Glomerular endothelial cell (primary cell): ENCODE measurements at places on chromosomes 5 and 9.

DNA sequence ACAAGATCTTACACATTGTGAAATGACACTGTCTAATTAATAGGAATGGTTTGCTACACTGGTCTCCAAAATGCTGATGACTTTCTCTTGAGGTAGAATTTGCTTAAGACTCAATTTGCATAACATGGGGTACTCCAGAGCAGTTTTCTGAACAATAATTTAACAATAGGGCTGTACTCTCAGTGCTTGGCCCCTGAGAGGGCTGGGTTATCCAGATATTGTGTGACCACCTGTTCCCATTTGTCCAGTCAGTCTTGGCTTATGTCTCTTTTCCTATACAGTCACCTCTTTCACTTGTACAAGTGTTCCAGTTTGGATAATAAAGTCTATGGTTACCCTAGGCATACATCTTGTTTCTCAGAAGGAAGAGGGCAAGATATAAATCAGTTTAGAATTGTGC, 17.9 kb downstream of the ZSWIM6 start:
- DNase-seq, result no peak

DNA sequence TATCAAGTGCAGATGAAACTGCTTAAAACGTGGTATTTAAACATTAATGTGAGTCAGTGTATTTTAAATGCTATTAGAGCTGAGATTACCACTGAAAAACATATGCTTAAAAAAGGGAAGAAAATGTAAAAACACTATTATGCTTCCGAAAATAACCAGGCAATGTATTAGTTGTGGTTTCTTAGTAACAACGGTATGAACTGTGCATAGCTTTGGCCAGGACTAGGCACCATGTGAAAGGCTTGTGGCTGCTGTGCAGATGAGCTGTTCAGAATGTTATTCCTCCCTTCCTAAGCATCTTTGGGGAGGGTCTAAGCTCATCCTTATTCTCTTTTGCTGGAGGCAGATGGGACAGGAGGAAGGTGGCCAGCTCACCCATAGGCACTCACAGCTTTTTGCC, 84.9 kb downstream of the NTRK2 start:
- DNase-seq, result no peak

DNA sequence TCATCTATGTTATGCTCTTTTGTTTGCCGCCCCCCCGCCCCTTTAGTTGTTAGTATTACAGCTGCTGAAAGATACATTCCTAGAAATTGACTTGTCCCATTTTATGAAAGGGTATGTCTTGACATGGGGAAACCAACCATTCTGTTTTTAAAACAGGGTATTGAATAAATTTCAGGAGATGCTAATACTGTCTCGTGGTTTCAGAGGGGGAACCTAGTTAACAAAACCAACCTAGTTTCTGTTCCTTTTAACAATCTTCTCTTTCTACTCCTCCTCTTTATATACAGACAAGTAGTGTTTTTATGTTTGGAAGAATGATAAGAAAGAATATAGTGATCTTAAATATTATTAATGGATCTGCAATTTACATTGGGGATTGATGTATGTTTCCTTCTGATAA, 3.5 kb downstream of the PIP5K1B start:
- no peak for DNase-seq

DNA sequence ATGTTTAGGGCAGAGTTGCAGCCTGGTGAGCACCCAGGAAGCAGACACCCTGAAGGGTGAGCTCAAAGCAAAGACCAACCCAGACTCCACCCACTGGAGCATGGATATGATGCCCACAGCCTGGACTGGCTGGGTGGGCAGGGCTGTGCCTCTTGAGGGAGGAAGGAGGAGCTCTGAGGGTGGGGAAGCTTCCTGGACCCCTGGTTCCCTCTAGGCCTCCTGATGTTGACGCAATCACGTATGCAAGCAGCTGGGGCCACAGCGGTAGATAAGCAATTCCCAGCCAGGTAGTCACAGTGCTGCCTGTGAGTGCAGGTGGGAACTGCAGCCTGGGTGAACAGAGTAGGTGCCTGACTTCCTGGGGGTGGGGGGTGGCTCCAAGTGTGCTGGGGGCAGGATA, 271.5 kb downstream of the CDK5RAP2 start:
- no peak for DNase-seq

DNA sequence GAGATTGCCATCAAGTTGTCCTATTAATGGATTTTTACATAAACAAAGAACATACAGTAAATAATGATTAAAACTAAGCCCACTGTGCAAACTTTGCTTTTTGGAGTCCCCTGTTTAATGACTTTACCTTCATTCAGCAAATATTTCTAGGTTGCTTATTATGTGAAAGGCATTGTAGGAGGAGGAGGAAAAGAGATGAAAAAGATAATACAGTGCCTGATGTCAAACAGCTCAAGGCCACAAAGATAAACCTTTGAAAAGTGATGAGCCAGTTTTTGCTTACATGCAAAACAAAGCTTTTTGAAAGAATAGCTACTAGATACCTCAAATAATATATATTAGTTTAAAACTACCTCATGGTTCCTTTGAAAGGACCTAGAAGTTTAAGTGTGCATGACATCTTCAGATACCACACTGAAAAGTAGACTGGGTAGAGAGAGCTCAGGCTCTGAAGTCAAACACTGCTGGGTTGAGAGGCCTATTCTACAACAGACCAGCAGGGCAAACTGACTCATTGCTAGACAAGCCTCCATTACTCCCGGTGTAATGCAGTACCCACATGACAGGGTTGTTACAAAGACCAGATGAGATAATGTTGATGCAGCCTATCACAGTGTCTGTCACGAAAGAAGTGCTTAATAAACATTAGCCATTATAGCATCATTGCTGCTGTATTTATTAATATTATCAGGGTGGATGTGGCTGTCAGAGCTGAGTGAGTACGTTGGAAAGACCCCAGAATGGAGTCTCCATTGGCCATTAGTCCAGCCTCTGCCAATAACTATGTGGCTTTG, 11.8 kb downstream of the DEPDC1B start:
- DNase-seq, result no peak

DNA sequence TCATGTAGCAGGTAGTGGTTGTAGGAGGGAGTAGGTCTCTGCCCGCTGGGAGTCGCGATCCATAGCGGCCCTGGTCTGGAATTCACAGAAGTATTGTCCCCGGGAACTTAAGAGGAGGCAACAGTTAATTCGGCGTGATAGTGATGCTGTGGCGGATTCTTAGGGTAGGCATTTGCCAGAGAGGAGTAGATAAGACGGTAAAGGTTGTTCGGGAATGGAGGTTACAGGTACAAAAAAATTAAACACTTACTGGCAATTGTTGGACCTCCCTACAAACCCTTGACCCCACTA, 679 bp downstream of the SMC5 start:
- DNase-seq, result no peak

DNA sequence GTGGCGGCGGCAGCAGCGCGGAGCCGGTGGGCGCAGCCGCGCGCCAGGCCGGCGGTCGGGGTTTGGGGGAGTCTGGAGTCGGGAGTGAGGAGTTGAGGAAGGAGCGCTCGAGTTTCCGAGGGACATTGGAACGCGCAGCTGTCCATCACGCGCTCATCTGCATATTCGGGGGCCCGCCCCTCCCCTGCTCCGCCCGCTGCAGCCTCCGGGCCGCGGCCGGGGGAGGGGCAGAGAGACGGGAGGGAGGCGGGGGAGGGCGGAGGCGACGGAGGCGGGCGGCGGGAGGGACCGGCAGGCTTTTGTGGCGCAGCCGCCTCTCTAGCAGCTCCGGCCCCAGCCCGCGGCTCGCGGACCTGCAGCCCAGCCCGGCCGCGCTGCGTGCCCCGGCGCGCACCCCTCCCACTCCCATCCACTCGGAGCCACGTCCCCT, at the start of gene IRX2:
Gene IRX2, minus strand, starts transcription at position 86 of the 430 bp plus-strand sequence. CDS start 264 bp downstream, outside the sequence.
- no peak for DNase-seq

DNA sequence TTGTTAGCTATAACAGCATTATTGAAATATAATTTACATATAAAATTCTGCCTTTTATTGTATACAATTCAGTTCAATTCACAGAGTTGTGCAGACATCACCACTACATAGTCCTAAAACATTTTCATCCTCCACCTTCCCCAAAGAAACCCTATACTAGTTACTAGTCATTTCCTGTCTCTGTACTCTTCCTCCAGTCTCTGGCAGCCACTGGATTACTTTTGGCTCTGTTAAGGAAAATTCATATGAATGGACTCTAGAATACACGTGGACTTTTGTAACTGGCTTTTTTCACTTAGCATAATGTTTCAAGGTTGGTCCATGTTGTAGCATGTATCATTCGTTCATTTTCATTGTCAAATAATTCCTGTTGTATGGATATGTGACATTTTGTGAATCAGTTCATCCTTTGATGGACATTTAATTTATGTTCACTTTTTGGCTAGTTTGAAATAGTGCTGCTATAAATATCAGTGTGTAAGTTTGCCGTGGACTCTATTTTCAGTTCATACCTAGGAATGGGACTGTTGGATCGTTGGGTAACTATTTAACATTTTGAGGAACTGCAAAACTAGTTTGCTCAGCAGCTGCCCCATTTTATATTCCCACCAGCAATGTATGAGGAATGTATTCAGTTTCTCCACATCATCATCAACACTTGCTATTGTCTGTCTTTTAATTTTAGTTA, 9.7 kb downstream of the ICE1 start:
- no peak for DNase-seq

GRCh38 chr5:52956014-52956413, 33.1 kb upstream of the ITGA2 start:
- DNase-seq, result no peak

GRCh38 chr9:15135164-15135792, 171.7 kb downstream of the TTC39B start:
- no peak for DNase-seq

- DNase-seq, result no peak
Observed at GRCh38 chr5:167593329-167594060, 698.0 kb upstream of the WWC1 start.
